ENCODE measurements at places on chromosomes 4 and X. TPM values are rescaled to one million over a fixed set of nuclear protein-coding genes. Genes with fewer than 3 reads are reported as not detected.

Gene NALF2
- total RNA-seq: not detected

- peak; percentile 48 for DNase-seq
Measured at GRCh38 chr4:56828784-56829535, 7.5 kb upstream of the SPINK2 start.

Gene CENPVL2
- total RNA-seq: not detected

GRCh38 chr4:135177321-135177720 is 975.7 kb upstream of the PABPC4L start:
- DNase-seq: no peak

DNA sequence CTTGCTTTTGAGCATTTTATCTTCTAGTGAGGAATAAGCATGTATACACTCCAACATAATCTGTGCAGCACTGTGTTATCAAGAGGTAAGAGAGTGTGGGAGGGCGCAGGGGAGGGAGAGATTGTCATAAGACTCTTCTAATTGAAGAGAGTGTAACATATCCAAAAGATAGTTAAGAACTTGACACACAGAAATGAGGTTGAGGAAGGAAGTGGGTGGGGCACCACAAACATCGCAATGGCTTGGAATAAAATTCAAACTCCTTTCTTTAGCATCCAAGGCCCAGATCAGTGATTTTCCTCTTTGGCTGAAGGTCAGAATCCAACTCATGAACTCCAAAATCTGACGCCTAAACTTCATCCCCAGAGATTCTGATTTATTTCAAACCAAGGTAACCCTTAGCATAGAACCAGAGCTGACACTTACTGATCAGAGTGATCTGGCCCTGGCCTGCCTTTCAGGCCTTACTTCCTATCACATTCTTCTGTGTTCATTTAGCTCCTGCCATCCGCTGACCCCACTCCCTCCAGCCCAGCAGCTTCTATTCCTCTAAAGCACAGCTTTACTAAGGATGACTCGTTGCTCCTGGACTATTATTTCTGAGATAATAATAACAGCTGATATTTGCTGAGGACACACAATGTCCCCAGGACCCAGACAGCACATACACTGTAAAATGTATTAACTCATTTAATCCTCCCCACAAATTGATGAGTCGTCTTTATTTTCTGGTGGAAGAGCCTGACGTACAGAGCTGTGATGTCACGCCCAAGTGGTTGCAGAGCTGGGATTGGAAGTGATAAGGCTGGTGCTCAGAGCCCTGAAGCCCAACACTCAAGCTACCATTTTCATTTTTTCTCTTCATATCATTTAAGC is 10.6 kb upstream of the CTSO start:
- DNase-seq: peak; percentile 19

GRCh38 chrX:19188566-19188965 is 66.3 kb upstream of the ADGRG2 start:
- DNase-seq: no peak

GRCh38 chr4:123986268-123986798 is 589.7 kb downstream of the SPRY1 start:
- peak; percentile 64 for DNase-seq

DNA sequence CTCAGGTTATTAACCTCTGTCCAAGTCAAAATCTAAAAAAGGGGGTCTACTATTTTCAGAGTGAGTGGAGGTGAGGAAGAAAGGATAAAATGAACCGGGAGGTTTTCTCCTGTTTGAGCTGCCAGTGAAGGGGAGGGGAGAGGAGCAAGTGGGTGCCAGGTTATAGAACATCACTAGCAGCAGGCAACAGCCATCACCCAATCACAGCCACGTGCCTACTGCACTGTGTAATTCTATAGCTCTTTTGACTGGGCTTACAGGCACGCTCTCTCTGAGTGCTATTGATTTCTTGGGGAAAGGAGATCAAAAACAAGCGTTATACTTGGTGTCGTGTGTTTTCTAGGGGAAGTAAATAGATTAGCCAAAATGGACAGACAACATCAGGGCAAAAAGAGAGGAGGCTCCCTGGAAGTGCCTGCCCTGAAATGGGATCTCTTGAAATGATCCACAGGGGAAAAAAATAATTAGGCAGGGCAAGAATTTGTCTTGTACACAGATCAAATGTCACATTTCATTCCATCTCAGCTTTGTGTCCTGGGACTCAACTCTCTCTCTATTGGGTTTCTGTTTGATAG is 300.5 kb upstream of the LCORL start:
- DNase-seq: no peak

- DNase-seq: peak; percentile 21
Measured at GRCh38 chr4:25767877-25768725, 94.7 kb downstream of the SEL1L3 start.

DNA sequence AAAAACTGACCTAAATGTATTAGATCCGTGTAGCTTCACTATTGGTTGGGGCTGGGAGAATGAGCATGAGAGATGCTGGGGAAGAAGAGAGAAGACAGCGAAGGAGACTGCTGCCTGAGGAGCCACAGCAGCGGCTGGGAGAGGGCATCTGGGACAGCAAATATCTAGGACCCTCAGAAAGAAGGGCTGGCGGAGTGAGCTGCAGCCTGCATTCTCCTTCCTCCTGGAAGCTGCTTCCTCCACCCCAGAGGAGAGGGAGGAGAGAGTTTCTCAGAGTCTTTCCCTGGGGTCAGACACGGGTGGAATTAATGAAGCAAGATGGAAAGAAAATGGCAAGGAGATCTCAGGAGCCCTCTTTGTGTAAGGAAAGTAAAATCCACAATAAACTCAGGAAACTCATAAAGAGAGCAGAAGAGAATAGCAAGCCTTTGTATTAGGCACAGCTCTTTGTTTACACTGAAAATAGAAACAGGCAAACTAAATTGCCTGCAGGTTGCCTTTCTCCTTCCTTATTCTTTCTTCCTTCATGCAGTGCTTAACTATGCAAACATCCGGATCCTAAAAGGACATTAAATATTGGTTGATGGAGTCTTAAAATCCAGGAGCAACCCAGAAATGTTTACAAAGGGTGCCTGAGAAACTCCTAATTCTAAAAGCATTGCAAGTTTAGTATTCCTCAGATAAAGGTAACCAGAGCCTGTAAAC is 130.3 kb upstream of the GALNT7 start:
- no peak for DNase-seq

GRCh38 chr4:133968174-133968573 is 233.4 kb downstream of the PABPC4L start:
- no peak for DNase-seq

Gene SLC7A11
- total RNA-seq: 0.11 TPM

Gene XK
- 8.8 TPM for total RNA-seq

DNA sequence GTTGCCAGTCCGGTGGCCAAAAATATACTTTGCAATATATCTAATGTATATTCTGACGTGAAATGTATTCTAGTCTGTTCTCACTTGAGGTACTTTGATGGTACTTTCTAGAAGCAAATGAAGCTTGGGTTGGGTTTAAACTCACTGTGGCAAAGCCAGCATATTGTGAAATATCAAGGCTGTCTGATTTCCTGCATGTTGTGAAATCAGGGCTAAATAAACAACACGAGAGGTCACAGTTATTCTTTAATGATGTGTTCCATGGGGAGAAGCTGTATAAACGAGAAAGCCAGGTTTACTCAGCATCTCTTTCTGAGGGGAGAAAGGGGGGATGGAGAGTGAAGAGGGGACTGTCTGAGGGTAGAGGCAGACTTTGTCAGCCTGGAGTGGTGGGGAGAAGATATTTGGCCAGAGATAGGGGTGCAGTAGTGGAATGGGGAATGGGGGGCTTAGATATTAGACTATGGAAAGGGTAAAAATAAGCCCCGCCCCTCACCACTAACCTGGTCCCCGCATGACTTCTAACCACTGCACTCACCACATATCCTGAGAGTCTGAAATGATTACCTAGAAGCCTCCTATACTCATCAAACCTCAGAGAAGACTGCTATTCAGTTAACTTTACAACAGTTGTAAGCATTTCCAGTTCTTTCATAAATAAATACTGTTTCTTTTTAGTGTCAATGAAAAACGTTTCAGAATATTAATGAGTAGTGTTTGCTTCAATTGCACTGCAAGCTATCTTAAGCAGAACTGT is 5.9 kb upstream of the SCARB2 start:
- no peak for DNase-seq

GRCh38 chr4:88937081-88937480 is 119.9 kb downstream of the FAM13A start:
- no peak for DNase-seq

Gene CENPVL3
- total RNA-seq: not detected

GRCh38 chrX:43269201-43269600 is 386.9 kb upstream of the MAOA start:
- no peak for DNase-seq

DNA sequence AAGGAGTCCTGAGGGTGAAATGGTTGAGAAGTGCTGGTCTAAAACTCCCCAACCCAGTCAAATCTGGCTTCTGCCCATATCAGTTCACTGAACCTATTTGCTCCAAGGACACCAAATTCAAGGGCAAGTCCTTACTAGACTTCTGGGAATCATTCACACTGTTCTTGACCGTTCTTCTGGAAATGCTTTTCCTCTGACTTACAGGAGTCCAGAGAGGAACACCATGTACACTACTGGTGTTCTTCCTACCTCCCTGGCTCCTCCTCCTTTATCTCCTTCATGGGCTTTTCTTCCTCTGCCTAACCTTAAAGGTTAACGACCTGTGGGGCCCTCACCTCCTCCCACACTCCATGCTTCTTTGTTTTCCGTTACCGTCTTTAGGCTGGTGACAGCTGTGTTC is 281.3 kb downstream of the FRMPD4 start:
- DNase-seq: no peak

DNA sequence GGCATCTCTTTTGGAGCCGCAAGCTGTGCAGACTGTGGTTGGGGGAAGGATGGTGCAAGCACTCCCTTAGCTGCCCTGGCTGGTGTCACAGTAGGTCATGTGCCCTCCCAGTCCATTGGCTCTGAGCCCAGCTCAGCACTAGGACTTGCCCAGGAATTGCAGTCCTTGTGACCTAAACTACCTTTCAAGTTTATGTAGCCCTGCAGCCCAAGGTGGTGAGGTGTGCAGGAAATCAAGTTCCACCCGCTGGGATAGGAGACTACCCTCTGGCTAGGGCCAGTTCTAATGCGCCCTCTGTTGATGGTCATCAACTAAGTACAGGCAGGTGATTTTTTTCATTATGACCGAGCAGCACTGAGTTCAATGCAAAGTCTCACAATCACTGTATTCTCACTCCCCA is 335.2 kb downstream of the UBE2NL start:
- DNase-seq: no peak

- no peak for DNase-seq
Measured at GRCh38 chrX:134542485-134542884, 82.5 kb downstream of the HPRT1 start.

GRCh38 chr4:98601708-98602107 is 56.7 kb downstream of the TSPAN5 start:
- no peak for DNase-seq

Gene DLG3
- total RNA-seq: 0.64 TPM

GRCh38 chr4:182863501-182863900 is 53.7 kb downstream of the DCTD start:
- no peak for DNase-seq

Gene MAGEE2
- total RNA-seq: not detected

DNA sequence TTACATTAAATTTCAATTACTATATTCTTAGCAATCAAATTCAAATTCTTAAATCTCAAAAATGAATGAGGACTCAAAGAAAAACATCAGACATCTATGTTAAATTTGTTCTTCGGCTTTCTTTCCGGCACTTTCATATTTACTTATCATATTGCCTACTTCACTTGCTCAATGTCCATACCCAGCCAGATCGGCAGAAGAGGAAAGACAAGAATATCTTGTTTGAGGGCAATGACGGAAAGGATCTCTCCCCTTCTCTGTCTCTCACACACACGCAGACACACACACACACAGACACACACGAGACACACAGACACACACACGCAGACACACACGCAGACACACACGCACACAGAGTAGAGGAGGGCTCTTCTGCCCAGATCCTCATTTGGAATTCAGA is 13.2 kb upstream of the IRF2 start:
- no peak for DNase-seq

GRCh38 chr4:24680746-24681448 is 96.5 kb upstream of the DHX15 start:
- DNase-seq: no peak

GRCh38 chr4:64893205-64893604 is 484.0 kb upstream of the TECRL start:
- DNase-seq: no peak

DNA sequence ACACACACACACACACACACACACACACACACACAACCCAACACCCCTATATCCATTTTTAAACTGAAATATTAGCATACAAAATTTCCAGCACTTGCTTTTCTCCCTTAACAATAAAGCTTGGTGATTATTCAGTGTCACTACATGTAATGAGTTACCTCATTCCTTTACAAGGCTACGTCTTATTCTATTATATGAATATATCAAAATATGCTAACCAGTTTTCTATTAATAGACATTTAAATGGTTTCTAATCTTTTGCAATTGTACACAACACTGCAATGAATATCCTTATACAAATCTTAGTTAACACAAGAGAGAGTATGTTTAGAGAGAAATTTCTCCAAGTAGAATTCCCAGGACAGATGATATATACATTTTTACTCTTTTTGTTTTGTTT is 14.2 kb downstream of the ZNF81 start:
- DNase-seq: no peak

GRCh38 chrX:53077207-53078197 is 4.7 kb upstream of the TSPYL2 start:
- DNase-seq: no peak

- peak; percentile 66 for DNase-seq
Measured at GRCh38 chr4:1248245-1249147, at the start of gene CTBP1. CTBP1 (minus strand) TSS chr4:1249130; CDS start chr4:1241331, 7,799 bp downstream.

- DNase-seq: no peak
Measured at GRCh38 chr4:40348000-40348399, 12.9 kb downstream of the CHRNA9 start.

Gene CACNA1F
- not detected for total RNA-seq

DNA sequence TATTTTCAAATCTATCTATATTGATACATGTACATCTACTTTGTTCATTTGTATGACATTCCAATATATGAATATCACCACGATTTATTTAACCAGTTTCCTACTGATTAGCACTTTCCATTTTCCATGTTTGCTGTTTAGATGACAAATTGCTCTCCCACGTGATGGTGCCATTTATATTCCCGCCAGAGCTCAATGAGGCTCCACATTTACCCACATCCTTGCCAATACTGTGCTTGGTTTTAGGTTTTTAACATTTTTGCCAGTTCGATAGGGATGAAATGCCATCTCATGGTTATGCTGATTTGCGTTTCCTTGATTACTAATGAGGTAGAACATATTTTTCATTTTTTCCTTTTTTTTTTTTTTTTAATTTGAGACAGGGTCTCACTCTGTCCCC is 86.7 kb upstream of the TRIM2 start:
- no peak for DNase-seq

GRCh38 chr4:48575964-48576363 is 85.9 kb downstream of the ZAR1 start:
- no peak for DNase-seq

DNA sequence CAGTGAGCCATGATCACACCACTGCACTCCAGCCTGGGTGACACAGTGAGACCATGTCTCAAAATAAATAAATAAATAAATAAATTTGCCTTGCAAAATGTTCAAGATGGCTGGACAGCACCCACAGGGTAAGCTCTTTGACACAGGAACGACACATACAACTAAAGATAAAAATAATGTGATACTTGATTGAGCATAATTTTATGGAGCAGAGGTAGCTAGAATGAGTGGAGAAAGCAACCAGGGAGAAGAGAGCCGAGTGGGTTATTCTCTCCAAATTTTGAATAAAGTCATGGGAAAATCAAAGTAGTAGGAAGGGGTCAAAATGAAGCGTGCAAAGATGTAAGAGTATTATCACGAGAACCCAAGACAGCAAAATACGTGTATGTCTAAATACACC is 121.5 kb downstream of the IRF2 start:
- DNase-seq: no peak

- no peak for DNase-seq
Measured at GRCh38 chr4:172142281-172142741, 329.1 kb downstream of the GALNTL6 start.

Data from gastrocnemius medialis (tissue), 4 donors.